Activated CD4-positive, CD25-positive, alpha-beta regulatory T cell (primary cell): ENCODE measurements at places on chromosomes 16 and 17.

GRCh38 chr16:64305663-64306062, 816.2 kb downstream of the CDH11 start:
- DNase-seq, result no peak

DNA sequence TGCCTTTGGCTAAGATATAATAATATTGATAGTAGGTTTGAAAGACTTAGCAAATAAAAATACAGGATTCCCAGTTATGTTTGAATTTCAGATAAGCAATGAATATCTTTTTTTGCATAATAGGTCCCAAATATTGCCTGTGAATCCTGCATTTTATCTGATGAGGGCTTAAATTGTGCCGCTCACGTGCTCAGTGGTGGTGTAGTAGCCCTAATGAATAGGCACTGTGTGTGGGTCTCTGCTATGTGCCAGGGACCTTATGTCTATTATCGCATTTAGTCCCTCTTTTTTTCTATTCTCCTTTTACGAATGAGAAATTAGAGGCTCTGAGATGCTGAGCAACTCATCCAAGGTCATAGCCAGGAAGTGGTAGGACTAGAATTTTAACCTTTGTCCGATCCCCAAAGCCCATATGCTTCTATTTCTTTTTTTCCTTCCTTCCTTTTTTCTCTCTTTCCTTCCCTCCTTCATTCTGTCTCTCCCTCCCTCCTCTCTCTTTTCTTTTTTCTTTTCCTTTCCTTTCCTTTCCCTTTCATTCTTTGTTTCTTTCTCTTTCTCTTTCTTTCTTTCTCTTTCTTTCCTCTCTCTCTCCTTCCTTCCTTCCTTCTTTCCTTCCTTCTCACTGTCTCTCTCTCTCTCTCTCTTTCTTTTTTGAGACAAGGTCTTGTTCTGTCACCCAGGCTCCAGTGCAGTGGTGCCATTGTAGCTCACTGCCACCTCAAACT, 47.2 kb downstream of the RGS9 start:
- no peak for DNase-seq

- no peak for DNase-seq
These were observed 54.9 kb downstream of the SREBF1 start for GRCh38 chr17:17781591-17782496.

- no peak for DNase-seq
These were observed 57.6 kb upstream of the SOX9 start for GRCh38 chr17:72063262-72063661.

DNA sequence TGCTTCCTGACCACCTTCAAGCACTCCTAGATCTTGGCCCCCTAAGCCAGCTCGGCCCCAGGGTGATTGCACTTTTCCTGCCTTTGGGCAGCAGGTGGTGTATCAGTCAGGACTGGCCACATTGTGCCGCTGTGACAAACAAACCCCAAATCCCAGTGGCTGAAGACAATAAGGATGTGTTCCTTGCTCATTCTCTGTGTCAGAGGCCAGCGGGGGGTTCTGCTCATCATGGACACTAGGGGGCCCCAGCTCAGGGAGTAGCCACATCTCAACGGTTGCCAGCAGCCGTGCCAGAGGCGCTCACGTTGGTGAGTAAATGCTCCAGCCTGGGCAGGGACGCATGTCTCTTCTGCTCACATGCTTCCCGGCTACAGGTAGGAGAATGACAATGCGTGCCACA, 60.4 kb downstream of the ZDHHC7 start:
- no peak for DNase-seq

- DNase-seq, result no peak
These were observed 502.8 kb downstream of the MAF start for GRCh38 chr16:79097771-79098170.

DNA sequence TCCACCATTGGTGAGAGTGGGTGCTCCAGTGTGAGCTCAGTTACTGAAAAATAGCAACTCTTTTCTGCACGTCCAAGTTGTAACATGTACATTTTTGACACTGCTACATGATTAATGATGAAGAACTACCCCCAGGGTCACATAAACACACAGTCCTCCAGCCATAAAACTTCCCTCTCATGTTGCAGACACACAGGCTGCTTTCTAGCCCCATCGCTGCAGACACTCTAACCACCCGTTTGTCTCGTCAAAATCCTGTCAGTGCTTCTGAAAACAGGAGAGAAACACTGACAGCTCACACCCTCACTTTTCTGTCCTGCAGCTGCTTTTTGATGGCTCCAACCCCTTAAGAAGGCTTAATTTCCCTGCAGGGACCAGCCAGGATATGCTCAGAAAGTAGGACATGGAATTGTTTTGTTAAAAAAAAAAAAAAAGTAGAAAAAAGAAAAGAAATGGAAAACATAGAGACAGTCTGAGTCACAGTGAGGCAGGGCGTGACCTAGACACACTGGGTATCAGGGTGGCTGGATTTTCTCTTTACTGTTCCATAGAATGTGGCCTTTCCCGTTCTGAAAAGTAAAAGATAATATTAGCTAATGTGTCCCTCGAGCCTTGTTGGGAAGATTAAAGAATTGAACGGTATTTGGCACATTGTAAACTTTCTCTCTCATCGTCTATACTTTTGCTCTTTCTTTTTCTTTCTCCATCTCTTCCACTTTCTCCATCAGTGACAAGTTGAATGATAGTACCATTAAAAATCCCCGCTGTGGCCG, 20.7 kb upstream of the CCL5 start:
- no peak for DNase-seq

DNA sequence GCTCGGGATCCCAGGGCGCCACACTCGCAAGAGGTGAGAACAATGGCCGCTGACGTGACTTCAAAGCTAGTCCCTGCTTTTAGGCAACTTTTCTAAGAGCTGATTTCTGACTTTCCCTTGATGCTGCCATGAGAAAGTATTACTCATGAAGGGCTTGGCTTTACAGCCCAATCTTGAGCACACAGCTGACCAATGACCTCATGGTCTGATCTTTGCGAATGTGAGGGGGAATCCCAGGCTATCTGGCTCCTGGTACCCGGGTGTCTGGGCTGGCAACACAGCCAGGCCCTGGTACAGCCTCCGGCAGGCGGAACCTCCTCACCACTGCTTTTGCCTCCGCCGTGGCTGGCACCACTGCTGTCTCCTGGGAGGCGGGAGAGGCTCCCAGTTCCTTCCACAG, 17.5 kb downstream of the NDUFAF8 start:
- no peak for DNase-seq

GRCh38 chr17:39568702-39569101, 39.0 kb downstream of the NEUROD2 start:
- no peak for DNase-seq

DNA sequence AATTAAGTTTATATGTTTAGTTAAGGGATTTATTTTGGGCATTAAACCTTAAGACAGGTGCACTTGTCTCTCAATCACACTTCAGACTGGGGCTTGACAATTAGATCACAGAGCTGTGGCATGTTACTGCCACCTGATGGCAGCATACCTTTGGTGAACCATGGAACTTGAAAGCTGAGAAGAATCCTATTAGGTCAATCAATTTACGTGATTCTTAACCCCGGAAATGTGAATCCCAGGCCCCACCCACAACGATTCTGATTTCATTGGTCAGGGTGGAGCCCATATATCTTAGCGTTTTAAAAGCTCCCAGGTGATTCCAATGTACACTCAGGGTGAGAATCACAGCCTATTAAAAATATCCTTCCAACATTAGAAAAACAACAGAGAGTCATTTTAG, 91.0 kb downstream of the GSG1L start:
- no peak for DNase-seq

DNA sequence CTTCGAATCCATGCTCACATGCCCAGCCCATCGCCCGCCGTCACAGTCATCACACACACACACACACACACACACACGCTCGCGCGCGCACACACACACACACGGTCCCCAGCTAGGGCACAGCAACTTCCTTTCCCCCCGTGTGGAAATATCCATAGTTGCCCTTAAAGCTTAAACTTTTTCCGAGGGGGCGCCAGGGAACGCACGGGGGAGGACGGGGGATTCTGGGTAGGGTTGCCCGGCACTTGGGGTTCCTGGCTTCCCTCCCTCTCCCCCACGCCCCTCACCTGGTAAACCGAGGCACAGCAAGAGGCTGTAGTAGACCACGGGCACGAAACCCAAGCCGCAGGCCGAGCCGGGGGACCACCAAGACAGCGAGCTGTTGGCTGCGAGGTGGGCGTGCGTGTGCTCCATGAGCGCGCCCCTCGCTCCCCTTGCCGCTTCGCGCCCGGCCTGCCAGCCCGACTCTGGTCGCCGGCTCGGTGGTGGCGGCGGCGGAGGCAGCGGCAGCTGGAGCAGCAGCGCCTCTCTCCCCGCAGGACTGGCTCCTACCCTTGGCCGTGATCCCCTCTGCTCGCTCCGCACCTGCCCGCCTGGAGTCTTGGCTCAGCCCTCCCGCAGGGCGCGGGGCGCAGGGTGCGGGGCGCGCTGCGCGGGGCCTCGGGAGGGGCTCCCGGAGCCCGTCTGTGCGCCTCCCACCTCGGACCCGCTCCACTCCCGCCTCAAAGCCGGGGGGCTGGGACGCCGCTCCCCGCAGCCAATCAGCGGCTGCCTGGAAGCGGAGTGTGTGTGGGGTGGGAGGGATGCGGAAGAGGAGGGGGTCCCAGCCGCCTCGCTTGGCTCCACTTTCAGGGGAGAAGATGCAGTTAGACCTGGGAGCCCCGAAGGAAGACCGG, at the start of gene GPR139:
GPR139 (minus strand) TSS at position 688 of the 896 bp plus-strand sequence; CDS start at position 414, 274 bp downstream.
- DNase-seq, result no peak

- no peak for DNase-seq
These were observed 6.6 kb downstream of the PDP2 start for GRCh38 chr16:66886914-66887313.

DNA sequence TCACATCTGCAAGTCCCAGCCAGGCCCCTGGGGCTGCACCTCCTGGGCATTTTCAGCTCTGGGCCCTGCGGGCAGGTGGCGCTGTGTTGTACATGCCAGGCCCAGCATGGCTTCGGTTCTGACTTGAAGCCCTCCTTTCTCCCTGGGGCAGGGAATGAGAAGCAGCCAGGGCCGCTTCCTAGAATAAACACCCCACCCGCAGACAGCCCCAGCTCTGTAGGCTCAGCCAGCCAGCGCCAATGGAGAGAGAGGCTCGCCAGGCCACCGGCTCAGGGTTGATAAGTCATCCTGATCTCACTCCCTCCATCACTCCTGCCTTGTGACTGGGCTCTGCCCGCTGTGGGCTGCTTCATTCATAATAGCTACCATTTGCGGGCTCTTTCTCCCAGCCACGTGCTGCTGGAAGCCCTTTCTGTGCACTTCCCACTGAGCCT, 6.0 kb upstream of the GLIS2 start:
- no peak for DNase-seq

- peak; percentile 74 for DNase-seq
These were observed at the start of gene MT2A for GRCh38 chr16:56608043-56608875. MT2A (plus strand) TSS chr16:56608584; CDS start chr16:56608656, 72 bp downstream.

DNA sequence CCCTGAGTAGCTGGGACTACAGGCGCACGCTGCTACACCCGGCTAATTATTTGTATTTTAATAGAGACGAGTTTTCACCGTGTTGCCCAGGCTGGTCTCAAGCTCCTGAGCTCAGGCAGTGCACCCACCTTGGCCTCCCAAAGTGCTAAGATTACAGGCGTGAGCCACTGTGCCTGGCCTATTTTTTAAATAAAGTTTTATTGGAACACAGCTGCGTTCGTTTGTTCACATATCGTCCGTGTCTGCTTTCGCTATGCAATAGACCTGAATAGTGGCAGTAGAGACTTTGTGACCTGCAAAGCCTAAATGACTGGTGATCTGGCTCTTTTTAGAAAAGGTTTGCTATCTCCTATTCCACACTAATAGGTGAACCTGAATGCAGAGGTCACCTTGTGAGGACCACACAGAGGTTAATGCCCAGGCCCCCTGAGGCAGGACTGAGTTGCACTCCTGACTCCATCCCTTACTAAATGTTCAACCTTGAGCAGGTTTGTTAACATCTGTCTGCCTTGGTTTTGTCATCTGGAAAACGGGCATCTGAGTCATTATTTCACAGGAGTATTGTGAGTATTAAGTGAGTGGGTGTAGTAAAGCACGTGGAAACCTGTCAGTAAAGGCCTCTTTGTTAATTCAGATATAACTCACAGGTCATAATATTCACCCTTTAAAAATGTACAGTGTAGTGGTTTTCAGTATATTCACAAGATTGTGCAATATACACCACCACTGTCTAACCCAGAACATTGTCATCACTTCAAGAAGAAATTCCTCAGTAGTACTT, 157.5 kb upstream of the CACNG5 start:
- DNase-seq, result no peak

GRCh38 chr16:4685292-4685691, 8.1 kb upstream of the NUDT16L1 start:
- DNase-seq, result no peak

- no peak for DNase-seq
These were observed 78.2 kb downstream of the MARF1 start for GRCh38 chr16:15564604-15565339.

DNA sequence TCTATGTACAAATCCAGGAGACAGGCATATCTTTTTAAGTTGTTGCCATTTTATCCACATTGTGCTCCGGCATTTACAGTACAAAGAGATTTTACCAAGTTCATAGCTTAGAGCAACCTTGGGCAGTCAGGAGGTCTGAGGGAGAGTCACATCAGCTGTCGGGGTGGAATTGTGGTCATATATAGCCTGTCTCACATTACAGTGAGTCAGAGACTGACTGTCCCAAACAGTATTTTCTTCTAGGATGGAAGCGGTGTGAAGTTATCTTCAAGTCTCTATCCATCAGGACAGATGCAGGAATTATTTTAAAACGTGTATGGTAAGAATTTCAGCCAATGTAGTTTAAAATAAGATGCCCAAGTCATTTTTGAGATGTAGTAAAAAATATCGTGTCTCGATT, 53.0 kb downstream of the GPRC5B start:
- DNase-seq, result no peak

- no peak for DNase-seq
These were observed 910 bp downstream of the WBP2 start for GRCh38 chr17:75854101-75854748.

DNA sequence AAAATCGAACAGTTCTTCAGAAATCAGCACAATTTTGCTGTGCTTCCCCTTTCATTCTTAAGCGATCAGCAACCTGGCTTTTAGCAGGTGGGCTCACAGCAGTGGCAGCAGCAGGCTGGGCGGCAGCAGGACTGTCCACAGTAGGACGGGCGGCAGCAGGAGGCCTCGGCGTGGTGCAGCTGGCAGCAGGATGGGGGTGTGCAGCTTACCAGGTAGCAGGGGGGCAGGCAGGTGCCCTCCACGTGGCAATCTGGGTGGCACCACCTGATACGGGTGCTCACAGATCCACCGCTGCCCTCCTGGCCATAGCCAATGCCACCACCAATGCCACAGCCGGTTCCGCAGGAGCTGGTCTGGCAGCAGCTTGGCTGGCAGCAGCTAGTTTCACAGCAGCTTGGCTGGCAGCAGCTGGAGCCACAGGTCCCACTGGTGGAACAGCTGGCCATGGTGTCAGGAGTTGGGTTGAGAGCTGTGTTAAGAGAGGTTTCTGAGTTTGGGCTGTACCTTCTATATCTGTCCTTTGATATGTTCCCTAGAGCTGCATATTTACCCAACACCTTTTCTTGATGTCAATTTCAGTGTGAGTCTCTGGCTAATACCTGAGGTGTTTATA, at the start of gene KRTAP1-4:
KRTAP1-4 (minus strand) TSS at position 563 of the 613 bp plus-strand sequence; CDS start at position 446, 117 bp downstream.
- no peak for DNase-seq

GRCh38 chr17:76872874-76873221, 4.6 kb downstream of the MGAT5B start:
- no peak for DNase-seq

- DNase-seq, result no peak
These were observed 416.8 kb upstream of the CCL2 start for GRCh38 chr17:33838281-33838680.
